ENCODE measurements at places on chromosomes 5 and 9.
A peak's percentile ranks its signal among the peaks of the same experiment; 100 is the strongest.

- DNase-seq: peak; percentile 8
These were observed 617.4 kb downstream of the SLCO4C1 start for GRCh38 chr5:101678481-101679193.

DNA sequence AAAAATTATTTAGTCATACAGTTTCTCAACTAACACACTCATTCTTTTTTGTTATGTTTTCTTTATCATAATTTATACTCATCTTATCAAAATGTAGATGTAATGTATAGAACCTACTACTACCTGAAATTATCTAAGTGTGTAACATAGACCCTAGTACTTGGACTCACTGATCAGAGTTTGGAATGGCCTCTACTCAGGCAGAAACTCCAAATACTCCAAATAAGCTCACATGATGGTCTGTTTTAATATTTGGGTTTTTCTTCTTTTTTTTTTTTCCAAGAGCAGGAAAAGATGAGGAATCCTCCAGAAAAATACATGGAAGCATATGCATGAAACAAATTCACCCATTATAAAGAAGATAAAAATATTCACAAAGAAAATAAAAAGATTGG lies 126.3 kb downstream of the PDE4D start:
- no peak for DNase-seq

DNA sequence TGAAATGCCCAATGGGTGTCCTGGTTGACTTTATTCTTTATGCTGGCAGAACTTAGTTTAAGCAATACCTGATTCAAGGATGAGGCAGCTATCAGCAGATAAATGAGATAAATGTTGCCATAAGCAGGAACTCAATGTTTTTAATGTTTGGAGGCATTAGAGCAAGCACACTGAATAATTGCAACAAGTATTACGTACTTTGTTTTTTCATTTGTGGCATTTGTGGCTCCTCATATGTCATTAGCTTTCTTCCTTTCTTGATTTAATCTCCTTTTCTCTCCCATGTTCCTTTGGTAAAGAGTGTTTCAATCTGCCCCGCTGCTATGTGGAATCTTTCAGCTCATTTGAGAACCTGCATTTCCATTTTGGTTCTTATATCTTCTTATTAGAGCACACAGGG lies 6.4 kb upstream of the NR3C1 start:
- DNase-seq: no peak

- DNase-seq: no peak
These were observed 57.8 kb downstream of the NDUFAF2 start for GRCh38 chr5:61002611-61003355.

- DNase-seq: no peak
These were observed 186.4 kb downstream of the CAAP1 start for GRCh38 chr9:26706223-26706622.

- no peak for DNase-seq
These were observed 151.7 kb downstream of the TTC39B start for GRCh38 chr9:15155323-15155722.

GRCh38 chr9:130240410-130241197 lies 25.0 kb upstream of the HMCN2 start:
- peak; percentile 15 for DNase-seq

- no peak for DNase-seq
These were observed 46.8 kb upstream of the HAPLN1 start for GRCh38 chr5:83767409-83767992.

GRCh38 chr9:78685471-78685870 lies 388.5 kb downstream of the PSAT1 start:
- no peak for DNase-seq

- DNase-seq: peak; percentile 73
These were observed at the start of gene ADAMTSL2 for GRCh38 chr9:133534346-133535291. Gene ADAMTSL2, plus strand, starts transcription at chr9:133534704. Its CDS starts 2,009 bp downstream, at chr9:133536713.

- DNase-seq: peak; percentile 52
These were observed 709 bp downstream of the IQGAP2 start for GRCh38 chr5:76403766-76404222.

GRCh38 chr9:78288214-78288892 lies 8.6 kb upstream of the PSAT1 start:
- DNase-seq: no peak

DNA sequence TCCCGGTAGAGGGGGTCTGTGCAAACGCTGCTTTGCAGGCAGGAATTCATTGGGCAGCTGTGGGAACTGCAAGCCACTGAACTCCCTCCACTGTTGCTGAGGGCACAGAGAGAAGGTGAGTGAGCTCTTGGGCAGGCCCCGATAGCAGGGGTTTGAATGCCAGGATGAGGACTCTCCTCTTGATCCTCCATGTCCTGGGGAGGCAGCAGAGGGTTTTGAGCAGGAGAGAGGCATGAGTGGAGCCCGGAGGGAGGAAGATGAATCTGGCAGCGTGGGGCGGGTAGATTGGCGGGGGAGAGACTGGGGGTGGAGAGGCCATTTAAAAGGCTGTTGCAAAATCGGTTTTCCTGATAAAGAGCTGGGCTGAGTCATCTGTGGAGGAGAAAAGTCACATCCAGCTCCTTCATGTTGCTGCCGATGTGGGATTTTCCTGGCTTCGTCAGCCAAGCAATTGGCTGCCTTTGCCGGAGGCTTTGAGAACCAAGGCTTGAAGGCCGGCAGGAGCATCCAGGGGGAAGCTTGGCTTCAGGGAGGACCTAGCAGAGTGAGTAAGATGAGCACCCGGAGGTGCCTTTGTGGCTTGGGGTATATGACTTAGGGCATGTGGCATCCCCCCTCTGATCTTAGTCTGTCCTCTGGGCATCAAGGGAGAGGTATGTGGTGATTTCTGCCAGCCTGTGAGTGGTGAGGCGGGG lies at the start of gene SYNPO:
Gene SYNPO (plus strand): TSS at position 350 of the 695 bp plus-strand sequence. CDS start 7,616 bp downstream, outside the sequence.
- no peak for DNase-seq

DNA sequence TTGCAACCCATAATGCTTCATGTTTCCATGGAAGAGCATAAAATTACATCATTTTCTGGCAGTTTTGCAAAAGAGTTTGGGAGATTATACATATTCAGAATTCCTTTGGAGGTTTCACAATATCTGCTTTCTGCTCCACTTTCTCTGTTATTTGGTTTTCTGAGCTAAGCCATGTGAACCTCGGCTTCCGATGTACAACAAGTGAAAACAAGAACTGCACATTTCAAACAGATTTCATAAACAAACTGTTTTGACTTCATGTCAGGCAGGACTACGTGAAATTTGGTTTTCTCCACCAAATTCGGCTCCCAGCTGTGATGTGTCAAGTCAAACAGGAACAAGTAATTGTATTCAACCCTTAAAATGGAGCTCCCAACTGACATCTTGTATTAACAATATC lies 609.8 kb downstream of the IRX1 start:
- no peak for DNase-seq

GRCh38 chr9:36530224-36530623 lies 42.5 kb upstream of the MELK start:
- no peak for DNase-seq

DNA sequence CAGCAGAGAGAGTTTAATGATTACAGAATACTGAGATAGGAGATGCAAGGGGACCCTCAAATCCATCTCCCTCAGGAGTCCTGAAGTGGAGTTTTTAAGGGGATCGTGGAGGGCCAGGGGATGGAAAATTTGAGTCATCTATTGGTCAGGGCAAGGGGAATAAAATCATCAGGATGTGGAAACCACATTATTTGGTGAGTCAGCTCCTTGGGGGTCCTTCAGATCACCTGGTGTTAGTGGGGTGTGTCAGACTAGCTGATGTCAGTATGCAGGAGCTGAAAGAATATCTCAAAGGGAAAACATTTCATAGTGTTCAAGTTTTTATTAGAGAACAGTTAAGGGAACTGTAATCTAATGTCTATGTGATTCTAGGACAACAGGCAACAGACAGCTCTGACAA lies 183.0 kb upstream of the FTMT start:
- DNase-seq: no peak

DNA sequence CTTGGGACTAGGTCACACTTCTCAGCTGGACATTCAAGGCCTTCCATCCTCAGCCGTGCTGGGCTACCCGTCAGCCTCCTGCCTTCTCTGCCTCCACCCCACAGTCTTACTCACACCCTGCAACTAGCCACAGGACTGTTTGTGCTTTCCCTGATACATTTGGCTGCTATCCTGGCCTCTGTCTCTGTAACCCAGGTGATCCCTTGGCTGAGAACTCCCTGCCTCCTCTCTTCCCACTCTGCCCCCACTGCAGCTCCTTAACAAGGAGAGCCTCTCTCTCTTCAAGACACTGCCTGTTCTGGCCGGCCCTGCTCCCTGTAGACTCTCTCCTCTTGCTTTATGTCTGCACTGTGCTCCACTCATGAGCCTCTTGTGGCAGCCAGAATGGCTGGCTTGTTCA lies 120.6 kb downstream of the MSX2 start:
- no peak for DNase-seq

- DNase-seq: no peak
These were observed 36.3 kb upstream of the STX17 start for GRCh38 chr9:99870126-99870525.

DNA sequence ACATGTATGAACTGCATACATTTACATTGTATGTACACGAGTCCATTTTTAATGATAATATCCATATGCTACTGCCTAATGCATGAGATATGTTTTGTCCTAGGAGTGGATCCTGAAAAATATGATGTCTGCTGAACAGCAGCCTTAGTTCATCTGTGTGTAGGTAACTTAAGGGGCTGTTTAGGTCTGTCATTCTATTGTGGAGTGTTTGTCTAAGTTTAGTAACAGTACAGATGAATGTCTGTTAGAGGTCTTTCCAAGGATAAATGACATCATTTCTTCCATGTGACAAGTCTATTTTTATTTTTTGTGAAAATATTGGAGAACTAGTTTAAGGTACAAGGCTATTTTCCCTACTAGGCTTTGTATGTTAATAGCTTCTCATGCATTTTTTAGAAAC lies 22.6 kb upstream of the CCDC112 start:
- no peak for DNase-seq

DNA sequence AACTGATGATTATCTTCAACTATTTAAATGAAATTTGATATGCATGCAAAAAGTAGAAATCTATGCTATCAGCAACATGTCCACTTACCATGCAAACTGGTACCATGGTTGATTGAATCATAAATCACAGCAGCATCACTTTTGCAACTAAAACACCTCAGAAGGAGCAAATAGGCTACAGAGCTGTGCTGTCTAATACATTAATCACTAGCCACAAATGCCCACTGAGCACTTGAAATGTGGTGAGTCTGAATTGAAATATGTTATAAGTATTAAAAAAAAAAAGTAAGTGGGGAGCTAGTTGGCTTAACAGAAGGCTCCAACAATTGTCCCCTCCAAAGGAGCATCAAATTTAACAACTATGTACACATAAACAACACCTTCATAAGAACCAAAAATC lies 112.5 kb downstream of the FAM114A2 start:
- DNase-seq: no peak

DNA sequence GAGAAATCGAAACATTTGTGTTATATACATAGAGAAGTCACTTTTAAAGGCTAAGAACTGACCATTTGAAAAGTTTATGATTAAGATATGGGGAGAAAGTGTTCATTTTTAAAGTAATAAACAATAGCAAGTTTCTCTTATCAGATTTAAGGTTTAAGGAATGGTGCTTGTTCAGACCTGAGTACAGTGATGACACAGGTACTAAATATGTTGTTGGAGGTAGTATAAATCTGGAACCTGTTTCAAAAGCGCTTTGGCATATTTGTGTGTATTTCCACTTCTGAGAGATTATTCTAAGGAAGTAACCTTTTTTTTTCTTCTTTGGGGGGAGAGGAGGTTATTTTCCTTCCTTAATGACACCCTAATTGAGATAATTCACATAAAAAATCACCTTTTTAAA lies 18.4 kb downstream of the CDC42SE2 start:
- no peak for DNase-seq

DNA sequence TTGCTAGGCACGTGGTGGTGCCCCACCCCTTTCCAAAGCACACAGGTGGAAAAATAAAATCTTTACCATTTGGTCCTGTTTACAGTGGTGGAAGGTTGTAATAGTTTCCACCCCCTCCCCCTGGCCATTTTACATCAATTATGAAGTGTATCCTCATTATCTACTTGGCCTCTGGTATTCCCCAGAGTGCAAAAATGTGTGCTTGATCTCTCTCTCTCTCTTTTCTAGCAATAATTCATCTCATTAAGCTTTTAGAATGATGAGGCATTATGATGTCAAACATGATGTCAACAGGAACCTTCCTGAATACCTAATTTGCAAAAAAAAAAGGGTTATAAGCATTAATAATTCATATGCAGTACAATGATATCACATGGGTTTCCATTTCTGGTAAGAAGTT lies 3.1 kb downstream of the PDE8B start:
- no peak for DNase-seq

DNA sequence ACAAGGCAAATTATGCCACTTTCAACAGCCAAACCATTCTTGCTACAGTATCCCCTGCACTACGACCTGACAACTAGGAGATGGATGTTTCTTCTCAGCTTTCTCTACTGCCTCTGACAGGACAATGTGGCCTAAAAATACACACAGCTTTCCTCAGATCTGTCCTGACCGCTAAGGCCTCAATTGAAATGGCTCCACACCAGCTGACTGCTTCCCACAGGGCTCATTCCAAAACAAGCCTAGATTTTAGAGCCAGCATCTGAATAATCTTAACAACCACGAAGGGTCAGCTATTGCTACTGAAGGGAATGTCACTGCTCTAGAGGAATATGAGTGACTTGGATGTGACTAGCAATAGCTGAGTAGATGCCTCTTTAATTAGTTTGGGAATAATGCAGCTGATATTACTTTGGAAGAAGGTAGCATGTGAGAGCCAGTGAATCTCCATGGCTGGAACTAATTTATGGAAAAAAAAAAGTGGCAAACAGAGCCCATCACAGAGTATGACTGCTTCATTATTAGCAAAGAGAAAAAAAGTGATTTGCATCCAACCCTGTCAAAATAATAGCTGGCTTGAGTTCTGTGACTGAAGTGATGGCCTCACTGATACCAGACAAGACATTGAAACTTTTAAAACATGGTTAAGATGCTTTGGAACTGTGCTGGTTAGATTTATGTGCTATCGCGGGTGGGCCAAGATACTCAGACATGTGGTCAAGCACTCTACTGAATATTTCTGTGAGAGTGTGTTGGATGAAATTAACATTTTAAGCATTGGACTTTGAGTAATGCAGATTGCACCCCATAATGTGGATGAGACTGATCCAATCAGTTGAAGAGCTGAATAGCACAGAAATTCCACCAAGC lies 450.2 kb downstream of the NR2F1-AS1 start:
- DNase-seq: no peak

- DNase-seq: no peak
These were observed 409.1 kb upstream of the GRIA1 start for GRCh38 chr5:153081385-153081784.

- no peak for DNase-seq
These were observed 977 bp upstream of the PRDM12 start for GRCh38 chr9:130663258-130663976.

DNA sequence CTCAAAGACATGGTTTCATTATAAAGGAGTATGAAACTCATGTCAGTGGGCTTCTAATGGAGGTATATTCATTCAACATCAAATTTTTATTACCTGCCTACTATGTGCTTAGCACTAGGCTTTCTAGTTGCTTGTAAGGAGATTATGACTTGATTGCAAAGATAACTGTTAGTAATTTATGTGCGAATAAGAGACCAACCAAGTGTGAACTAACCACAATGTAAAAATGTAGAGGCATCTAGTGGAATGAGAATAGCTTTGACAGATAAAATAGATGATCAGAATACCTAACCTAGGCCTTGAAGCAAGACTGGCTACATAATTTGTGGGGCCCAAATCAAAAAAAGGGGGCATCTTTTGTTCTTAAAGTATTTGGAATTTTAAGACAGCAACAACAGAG lies 13.0 kb upstream of the PPP2R2B start:
- DNase-seq: no peak
